ENCODE measurements at places on chromosomes 2 and 18. TPM values are rescaled to one million over a fixed set of nuclear protein-coding genes. Genes with fewer than 3 reads are reported as not detected.

Gene STAT1
- total RNA-seq: 447 TPM

DNA sequence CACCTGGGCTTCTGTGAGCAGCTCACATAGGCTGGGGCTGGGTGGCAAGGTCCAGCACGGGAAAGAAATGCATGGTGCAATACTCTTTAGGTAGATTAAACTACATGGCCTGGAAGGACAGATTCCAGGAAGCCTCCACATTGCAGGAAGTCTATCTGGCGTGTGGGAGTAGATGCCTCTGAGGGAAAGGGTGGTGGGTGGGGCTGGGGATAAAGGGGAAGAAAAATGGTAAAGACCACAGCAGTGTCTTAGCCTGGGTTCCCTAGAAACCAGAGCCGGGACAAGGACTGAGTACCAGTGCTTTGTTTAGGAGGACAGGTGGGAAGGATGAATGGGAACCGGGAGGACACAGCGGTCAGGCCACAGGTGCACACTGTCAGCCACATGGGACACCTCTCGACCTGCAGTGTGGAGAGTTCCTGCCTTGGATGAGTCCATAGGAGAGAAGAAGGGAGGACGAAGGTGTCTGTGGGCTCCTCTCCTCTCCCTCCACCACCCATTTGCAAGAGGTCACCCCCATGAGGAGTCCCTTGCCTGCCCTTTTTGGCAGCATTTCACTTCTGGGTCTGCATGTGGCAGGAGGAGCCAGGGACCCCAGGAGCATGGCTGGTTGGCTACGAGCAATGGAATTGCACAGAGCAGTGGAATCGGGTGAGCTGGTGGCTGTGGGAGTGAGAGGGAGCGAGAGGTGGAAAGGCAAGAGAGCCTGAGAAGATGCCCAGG, 91.5 kb upstream of the HS6ST1 start:
- H3K4me1 ChIP-seq: peaks cover 14% of the 10 kb centered on the region
- no peak for DNase-seq
- H3K36me3 ChIP-seq: no peaks in the 10 kb centered on the region
- H3K4me3 ChIP-seq: no peak overlapping the region
- no peak overlapping the region for H3K27ac ChIP-seq

- H3K27ac ChIP-seq: no peak overlapping the region
- peaks cover 13% of the 10 kb centered on the region for H3K36me3 ChIP-seq
- peak; percentile 29 for DNase-seq
- H3K4me1 ChIP-seq: no peaks in the 10 kb centered on the region
- H3K27me3 ChIP-seq: no peaks in the 10 kb centered on the region
Measured at GRCh38 chr2:224778474-224778877, 62.3 kb upstream of the CCDC195 start.

GRCh38 chr2:10285556-10286198, 17.0 kb upstream of the HPCAL1 start:
- H3K27ac ChIP-seq: no peak overlapping the region
- DNase-seq: no peak
- H3K27me3 ChIP-seq: no peaks in the 10 kb centered on the region
- H3K4me3 ChIP-seq: no peak overlapping the region

GRCh38 chr2:18286897-18287296, 273.6 kb downstream of the RDH14 start:
- no peak overlapping the region for H3K4me3 ChIP-seq
- DNase-seq: no peak
- no peaks in the 10 kb centered on the region for H3K27me3 ChIP-seq
- no peak overlapping the region for H3K27ac ChIP-seq
- H3K36me3 ChIP-seq: no peaks in the 10 kb centered on the region
- no peaks in the 10 kb centered on the region for H3K4me1 ChIP-seq

GRCh38 chr2:105183555-105184323, 57.8 kb upstream of the GPR45 start:
- H3K4me3 ChIP-seq: no peak overlapping the region
- no peak overlapping the region for H3K27ac ChIP-seq
- H3K27me3 ChIP-seq: peaks cover 6% of the 10 kb centered on the region
- DNase-seq: no peak
- H3K36me3 ChIP-seq: no peaks in the 10 kb centered on the region

GRCh38 chr2:58545300-58546280, 304.5 kb upstream of the FANCL start:
- no peak for DNase-seq
- no peak overlapping the region for H3K4me3 ChIP-seq
- H3K36me3 ChIP-seq: no peaks in the 10 kb centered on the region
- H3K27me3 ChIP-seq: no peaks in the 10 kb centered on the region

GRCh38 chr18:57660961-57661360, 39.3 kb upstream of the NARS1 start:
- no peak overlapping the region for H3K4me3 ChIP-seq
- peaks cover 12% of the 10 kb centered on the region for H3K4me1 ChIP-seq
- peaks cover 58% of the 10 kb centered on the region for H3K36me3 ChIP-seq
- peak overlapping the region; percentile 86 for H3K27ac ChIP-seq
- peak; percentile 76 for DNase-seq

Data from astrocyte (in vitro differentiated cells and primary cell).